ENCODE measurements at places on chromosomes 16 and 17.

GRCh38 chr17:64037802-64038201 is 17.4 kb upstream of the ICAM2 start:
- no peak for DNase-seq

- DNase-seq: no peak
Observed at GRCh38 chr17:63150490-63150889, 184.5 kb downstream of the TANC2 start.

DNA sequence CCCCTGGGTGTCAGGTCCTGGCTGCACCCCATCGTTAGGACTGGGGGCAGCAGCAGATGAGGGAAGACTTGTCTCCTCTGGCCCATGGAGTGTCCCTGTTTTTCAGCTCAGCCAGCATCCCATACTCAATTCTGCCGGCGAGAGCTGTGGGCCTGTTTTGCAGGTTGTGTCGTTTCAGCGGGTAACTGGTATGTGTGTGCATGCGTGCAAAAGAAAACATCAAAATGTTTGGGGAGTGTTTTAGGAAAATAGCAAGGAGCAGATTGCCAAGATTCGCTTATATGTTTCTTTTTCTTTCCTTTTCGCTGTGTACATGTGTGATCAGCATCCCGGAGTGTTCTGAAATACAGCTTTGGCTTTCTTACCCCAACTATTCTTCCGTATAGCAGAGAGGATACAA is 34.7 kb downstream of the MSI2 start:
- DNase-seq: no peak

- DNase-seq: no peak
Observed at GRCh38 chr16:15650698-15651171, 690 bp downstream of the NDE1 start.

DNA sequence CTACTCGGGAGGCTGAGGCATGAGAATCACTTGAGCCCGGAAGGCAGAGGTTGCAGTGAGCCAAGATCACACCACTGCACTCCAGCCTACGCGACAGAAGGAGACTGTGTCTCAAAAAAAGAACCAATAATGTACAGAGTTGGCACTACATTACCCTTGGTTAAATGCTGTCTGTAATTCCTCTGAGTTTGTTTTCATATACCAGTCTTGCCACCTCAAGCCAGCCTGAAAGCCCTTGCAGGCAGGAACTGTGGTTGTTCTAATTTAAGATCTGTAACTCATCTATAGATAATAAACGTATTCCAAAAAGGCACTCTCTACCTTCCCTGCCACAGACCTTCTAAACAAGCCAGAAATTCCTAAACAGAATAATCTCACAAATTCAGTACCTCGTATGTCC is 4.3 kb upstream of the KANSL1 start:
- no peak for DNase-seq

- DNase-seq: no peak
Observed at GRCh38 chr16:59169168-59169567, 435.1 kb upstream of the GOT2 start.

Data from suppressor macrophage treated with lipopolysaccharide for 4 hours (primary cell).